ENCODE measurements at places on chromosomes 12 and 14. TPM values are rescaled to one million over a fixed set of nuclear protein-coding genes. Genes with fewer than 3 reads are reported as not detected.

Gene SPRYD3
- total RNA-seq: 71.6 TPM

Gene TAS2R10
- total RNA-seq: 1.8 TPM

Gene NANOG
- total RNA-seq: 0.57 TPM

Gene MYG1
- total RNA-seq: 43.6 TPM

- DNase-seq: no peak
These were observed 850.6 kb downstream of the RPS29 start for GRCh38 chr14:48735607-48736006.

DNA sequence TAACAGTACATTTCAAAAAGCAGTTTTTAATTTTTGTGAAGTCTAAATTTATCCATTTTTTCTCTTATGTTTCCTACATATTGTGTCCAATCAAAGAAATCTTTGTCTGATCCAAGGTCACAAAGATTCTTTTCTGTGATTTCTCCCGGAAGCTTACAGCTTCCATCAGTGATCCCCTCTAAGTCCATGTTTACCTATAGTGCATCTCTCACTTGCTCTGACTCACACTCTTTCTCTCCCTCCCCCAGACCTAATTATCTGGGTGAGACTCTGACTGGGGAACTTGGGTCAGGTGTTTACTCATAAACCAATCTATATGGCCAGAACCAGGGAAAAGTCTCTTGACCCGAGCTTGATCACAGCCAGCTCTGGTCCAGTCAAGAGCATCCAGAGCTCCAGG is 224.4 kb downstream of the SPTSSA start:
- no peak for DNase-seq

DNA sequence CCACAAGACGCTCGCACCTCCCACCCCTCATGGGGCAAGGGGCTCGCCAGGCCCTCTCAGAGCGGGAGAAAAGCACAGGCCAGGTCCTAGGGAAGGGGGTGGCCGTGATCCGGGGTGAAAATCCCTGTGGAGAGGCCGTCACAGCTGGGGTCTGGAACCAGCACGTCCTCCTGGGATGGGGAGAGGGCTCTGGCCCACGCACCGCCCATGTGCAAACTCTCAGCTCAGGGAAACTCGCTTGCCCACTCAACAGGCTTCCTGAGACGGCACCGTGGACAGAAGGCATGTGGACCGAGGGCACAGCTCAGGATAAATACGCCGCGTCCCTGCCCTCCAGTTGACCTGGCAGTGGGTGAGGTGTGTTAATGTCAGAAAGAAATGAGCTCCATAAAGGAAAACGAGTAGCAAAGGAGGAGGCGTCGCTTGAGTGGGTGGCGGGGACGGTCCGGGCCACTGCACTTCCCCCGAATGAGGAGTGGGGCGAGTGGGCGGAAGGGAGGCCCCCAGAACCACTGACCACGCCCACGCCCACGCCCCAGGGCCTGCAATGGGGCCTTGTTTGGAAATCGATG is 57.6 kb upstream of the GALNT9 start:
- peak; percentile 38 for DNase-seq

- DNase-seq: peak; percentile 33
These were observed 12.1 kb downstream of the SYNE3 start for GRCh38 chr14:95504135-95505029.

DNA sequence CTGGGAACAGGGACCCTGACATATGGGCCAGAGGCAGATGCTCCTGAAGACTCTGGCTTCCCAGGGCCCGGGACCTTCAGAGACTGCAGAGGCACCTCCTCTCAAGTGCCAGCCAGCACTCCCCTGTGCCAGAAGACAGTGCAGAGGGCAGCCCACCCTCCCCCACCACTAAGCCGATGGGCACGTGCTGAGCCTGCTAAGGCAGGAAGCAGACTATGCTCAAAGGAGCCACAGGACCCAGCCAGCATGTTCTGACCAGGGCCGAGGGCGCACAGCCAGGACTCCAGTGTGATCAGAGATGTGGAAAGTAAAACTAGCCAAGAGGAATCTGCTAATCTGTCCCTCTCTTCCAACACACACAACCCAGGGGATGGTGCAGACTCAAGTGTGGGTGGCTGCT is 29.8 kb downstream of the DIO3 start:
- no peak for DNase-seq

Measured in aorta (tissue), 5 donors.